ENCODE measurements at places on chromosomes 1 and 21.

DNA sequence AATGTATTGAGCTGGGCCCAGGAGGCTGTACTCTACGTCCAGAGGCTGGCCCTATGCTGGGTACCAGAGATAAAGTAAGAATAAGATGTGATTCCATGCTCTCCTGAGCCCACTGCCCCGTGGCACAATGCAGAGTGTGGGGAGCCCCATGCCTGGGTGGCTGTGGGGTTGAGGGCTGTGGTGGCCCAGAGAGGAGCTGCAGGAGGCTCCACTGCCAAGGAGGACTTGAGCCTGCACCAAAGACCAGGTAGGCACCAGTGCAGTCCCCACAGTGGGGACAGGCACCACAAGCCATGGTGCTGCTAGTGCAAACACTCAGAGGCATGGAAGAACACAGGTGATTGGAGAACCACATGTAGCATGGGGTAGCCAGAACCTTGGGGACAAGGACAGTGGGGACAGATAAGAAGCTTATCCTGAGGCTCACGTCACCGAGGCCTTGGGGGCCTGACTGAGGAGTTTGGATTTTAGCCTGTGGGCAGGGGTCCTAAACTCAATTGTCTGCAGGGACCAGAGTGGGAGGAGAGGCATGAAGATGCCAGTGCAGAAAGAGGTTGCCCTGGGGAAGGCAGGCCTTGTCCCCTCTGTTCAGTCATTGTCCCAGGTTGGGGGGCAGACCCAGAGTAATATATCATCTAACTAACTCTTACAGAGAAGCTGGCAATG, 21.9 kb upstream of the EPS8L3 start:
- DNase-seq: no peak

DNA sequence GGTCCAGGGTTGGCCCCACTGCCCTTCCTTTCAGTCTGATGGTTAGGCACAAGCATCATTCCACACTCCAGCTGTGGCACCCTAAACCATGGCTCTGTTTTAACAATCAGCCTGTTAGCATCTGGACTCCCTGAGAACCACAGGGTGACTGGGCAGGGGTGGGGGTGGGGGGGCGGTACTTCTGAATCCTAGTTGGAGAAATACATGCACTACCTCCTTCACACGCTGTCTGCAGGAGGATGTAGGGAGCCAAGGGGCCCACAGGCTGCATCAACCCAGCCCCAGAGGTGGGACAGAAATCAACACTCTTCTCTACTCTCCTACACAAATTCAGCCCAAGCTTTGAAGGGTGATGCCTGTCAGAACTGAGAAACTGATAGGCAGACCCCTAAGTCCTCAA, 23.8 kb downstream of the DDX20 start:
- DNase-seq: no peak

GRCh38 chr1:92711473-92712165, 73.3 kb downstream of the EVI5 start:
- no peak for DNase-seq

DNA sequence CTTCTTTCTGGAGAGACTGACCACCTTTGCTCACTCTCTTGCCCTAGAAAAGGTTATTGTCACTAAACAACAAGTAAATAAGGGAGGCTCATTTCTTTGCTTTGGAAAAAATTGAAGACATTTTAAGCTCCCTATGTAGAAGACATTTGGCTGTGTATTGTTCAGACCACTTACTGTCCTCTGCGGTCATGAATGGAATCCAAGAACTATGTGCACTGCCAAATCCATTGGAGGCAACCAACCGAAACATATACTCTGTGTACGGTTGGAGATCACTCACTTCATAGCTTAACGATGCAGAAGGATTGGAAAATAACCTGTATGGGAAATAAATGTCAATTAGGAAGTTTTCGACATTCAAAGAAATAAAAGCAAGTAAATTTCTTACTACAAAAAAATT, 332.8 kb downstream of the KCTD3 start:
- no peak for DNase-seq

- no peak for DNase-seq
Observed at GRCh38 chr1:196510451-196510850, 97.8 kb downstream of the KCNT2 start.

GRCh38 chr1:226582966-226583365, 34.4 kb downstream of the STUM start:
- DNase-seq: no peak

DNA sequence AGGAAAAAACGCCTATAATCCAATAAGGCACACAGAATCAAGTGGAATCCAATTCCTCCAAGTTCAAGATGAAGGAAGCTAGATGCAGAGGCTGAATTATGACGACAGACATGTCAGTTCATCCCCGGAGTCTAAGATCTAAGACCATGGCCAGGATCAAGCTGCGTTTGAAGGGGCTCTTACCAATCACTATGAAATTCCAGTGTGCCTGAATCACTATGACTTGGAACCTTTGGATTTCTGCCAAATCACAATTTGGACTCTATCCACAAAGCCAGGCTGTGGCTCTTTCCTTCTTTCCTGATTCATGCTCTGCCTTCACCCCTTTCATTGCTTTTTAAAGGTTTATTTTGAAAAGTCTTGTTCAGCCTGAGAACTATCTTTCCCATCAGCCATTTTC, 17.1 kb downstream of the OLIG2 start:
- no peak for DNase-seq

GRCh38 chr21:46437511-46437910, 21.2 kb upstream of the DIP2A start:
- no peak for DNase-seq

GRCh38 chr1:51732701-51733425, 116.0 kb downstream of the OSBPL9 start:
- DNase-seq: no peak

DNA sequence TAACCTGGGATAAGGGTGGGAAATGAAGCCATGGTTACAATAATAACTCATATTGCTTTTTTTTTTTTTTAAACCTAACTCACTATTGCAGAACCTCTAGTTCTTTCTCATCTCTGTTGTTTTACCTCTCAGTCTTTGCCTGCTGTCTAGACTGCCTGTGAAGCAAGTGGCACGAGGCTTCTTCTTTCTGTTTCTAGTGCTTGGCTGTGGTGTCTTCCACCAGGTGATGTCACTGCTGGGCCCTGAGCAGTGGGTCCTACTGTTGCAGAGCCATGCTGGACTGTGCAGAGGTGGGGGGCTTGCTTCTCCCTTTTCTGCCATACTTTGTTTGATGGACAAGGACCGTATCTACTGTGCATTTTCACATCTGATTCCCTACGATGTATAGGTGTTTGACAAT, 51.7 kb downstream of the ZNF326 start:
- no peak for DNase-seq

- DNase-seq: no peak
Observed at GRCh38 chr1:245995474-245995873, 511.6 kb downstream of the SMYD3 start.

GRCh38 chr1:18901147-18901951, 1.0 kb downstream of the ALDH4A1 start:
- DNase-seq: no peak

GRCh38 chr1:67766141-67766978, 66.9 kb downstream of the GNG12 start:
- DNase-seq: peak; percentile 12

GRCh38 chr1:227934476-227935313, 13.0 kb downstream of the WNT9A start:
- DNase-seq: peak; percentile 38

DNA sequence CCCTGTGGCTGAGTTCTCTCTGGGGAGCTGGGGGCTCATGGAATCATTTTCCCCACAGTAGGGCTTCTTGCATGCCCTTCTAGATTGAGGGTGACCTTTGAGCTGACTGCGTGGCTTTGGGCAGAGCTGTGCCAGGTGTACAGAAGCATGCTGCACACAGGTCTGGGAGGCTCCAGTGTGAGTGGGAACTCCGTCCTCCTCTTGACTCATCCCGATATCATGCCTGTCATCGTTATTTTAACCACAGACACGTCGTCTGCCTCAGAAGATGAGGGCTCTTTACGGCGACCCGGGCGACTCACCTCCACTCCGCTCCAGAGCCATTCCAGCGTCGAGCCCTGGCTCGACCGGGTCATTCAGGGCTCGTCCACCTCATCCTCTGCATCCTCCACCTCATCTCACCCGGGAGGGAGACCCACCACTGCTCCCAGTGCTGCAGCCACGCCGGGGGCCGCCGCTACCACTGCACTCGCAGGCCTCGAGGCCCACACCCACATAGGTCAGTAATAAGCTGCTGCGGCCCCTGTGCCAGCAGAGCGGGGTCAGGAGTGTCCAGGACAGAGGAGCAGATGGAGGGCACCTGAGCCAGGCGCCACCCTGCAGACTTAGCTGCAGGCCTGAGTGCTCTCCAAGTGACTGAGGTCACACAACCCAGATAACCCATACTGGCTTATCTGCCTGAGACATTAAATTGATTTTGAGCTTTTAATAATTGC, 39.8 kb downstream of the DIP2A start:
- no peak for DNase-seq

DNA sequence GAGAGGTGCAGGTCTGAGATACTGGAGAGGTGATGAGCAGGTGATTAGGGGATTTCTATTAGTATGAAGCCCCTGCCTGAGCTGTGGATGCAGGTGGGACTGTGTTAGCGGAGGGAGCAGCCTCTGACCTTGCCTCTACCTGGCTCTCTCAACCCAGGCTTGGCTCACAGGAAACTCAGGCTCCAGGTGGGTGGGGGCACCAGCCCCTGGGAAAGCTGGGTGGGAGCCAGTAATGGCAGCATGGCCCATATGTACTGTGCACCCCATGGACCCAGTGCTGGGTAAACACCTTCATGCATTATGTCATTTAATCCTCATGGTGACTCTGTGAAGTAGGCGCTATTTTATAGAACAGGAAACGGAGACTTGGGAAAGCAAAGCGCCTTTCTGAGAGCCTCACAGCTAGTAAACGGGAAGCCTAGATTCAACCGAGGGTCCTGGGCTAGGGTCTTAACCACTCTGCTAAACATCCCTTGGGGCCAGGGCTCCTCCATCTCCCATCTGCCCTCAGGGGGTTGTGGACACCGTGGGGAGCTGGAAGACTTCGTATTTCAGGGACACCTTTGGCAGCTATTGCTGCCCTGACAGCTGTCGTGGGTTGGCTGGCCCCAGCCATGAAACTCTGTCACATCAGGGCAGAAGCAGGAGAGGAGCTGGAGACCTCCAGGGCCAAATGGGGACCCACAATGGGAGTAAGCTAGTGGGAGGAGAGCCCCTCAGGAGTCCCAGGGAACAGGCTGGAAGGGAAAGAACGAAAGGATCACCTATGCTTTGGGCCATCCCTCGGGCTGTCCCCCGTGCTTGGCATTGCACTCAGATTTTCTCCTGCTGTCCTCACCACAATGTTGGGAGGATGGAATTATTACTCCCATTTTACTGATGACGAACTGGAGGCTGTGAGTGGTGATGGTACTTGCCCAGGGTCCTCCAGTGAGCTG, 59.6 kb upstream of the CSF3R start:
- no peak for DNase-seq

DNA sequence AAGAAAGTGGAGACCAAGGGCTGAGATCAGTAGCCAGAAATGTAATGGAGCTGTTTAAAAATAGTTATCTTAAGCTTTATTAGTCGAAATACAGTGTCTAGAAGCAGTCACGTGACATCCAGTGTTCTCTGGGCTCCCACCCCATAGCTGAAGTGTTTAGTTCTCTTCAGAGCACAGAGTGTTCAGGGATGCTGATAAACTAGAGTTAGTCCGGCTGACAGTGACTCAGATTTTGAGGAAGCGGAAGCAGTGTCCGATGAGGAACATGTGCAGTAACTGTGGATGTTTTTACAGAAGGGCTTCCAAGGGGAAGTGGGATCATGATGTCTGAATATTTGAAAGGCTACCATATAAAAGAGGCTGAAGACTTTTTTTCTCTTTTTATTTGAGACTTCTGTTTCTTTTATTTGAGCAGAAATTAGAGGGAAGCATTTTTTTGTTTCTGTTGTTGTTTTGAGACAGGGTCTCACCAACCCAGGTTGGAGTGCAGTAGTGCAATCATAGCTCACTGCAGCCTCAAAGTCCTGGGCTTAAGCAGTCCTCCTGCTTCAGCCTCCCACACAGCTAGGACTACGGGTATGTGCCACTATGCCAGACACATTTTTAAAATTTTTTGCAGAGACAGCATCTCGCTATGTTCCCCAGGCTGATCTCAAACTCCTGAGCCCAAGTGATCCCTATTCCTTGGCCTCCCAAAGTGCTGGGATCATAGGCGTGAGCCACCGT, 124.2 kb downstream of the GALNT2 start:
- no peak for DNase-seq

GRCh38 chr1:209791920-209792319, 7.6 kb upstream of the C1orf74 start:
- DNase-seq: no peak

DNA sequence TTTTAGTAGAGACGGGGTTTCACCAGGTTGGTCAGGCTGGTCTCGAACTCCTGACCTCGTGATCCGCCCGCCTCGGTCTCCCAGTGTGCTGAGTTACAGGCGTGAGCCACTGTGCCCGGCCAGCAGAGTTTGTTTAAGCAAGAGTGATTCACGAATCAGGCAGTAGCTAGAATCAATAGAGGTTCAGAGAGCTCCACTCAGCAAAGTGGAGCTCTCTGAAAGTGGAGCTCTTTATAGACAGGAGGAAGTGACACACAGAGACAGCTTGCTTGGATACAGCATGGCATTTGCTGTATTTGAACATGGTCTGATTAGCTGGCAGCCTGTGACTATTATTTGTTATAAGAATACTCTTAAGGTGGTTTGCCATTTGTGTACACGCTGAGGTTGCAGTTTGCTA, 27.1 kb upstream of the CD34 start:
- no peak for DNase-seq

- no peak for DNase-seq
Observed at GRCh38 chr1:79760531-79760930, 754.0 kb upstream of the ADGRL4 start.

DNA sequence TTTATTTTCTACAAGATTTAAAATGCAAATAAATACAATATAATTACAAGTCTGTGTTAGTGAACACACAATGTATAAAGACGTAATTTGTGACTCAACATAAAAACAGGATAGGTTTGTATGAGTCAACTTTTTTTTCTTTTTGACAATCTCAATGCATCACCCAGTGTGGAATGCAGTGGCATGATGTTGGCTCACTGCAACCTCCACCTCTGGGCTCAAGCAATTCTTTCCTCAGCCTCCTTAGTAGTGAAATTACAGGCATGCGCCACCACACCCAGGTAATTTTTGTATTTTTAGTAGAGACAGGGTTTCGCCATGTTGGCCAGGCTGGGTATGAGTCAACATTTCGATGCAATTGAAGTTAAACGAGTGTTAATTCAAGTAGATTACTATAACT, 5.9 kb upstream of the SPRR2E start:
- no peak for DNase-seq

- DNase-seq: no peak
Observed at GRCh38 chr1:245338485-245338877, 183.7 kb downstream of the KIF26B start.

All from activated CD4-positive, CD25-positive, alpha-beta regulatory T cell (primary cell).